ENCODE measurements at places on chromosomes 5 and 9. TPM values are rescaled to one million over a fixed set of nuclear protein-coding genes. Genes with fewer than 3 reads are reported as not detected.

GRCh38 chr9:135980926-135981630 lies 19.9 kb upstream of the UBAC1 start:
- H3K27ac ChIP-seq = no peak overlapping the region
- no peak overlapping the region for H3K4me3 ChIP-seq
- no peaks in the 10 kb centered on the region for H3K27me3 ChIP-seq
- H3K4me1 ChIP-seq = peaks cover 4% of the 10 kb centered on the region
- no peaks in the 10 kb centered on the region for H3K36me3 ChIP-seq
- DNase-seq = no peak

GRCh38 chr9:16371306-16371705 lies 499.2 kb downstream of the BNC2 start:
- no peaks in the 10 kb centered on the region for H3K4me1 ChIP-seq
- H3K27ac ChIP-seq = no peak overlapping the region
- no peak for DNase-seq
- H3K27me3 ChIP-seq = peaks cover 51% of the 10 kb centered on the region
- no peaks in the 10 kb centered on the region for H3K36me3 ChIP-seq

GRCh38 chr5:132464156-132464939 lies 26.2 kb downstream of the IRF1 start:
- H3K27ac ChIP-seq = peak overlapping the region; percentile 71
- H3K4me1 ChIP-seq = peaks cover 50% of the 10 kb centered on the region
- H3K36me3 ChIP-seq = peaks cover 5% of the 10 kb centered on the region
- H3K27me3 ChIP-seq = no peaks in the 10 kb centered on the region
- no peak overlapping the region for H3K4me3 ChIP-seq

DNA sequence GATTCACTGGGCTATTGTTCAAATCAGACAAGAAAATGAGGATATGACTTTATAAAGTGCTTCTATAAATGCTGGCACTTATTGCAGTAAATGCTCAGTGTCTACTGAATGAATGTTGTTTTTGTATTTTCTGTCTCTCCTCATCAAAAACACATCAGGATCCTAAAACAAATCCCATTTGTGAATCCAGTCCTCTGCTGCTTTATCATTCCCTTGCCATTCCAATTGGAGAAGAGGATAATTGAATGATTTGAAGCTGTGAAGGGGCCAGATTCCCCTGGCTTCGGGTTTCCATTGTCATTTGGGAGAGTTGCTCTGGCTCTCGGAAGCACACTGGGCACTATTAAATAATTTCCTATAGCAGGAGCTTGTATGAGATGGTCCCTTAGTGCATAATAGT lies 666.8 kb downstream of the ACTL7B start:
- H3K4me1 ChIP-seq = peaks cover 4% of the 10 kb centered on the region
- no peak overlapping the region for H3K27ac ChIP-seq
- DNase-seq = no peak
- no peaks in the 10 kb centered on the region for H3K36me3 ChIP-seq

COL27A1 gene
- total RNA-seq = 14.5 TPM

Measured in esophagus squamous epithelium (tissue), 5 donors.